ENCODE measurements at places on chromosomes 1 and 21.

DNA sequence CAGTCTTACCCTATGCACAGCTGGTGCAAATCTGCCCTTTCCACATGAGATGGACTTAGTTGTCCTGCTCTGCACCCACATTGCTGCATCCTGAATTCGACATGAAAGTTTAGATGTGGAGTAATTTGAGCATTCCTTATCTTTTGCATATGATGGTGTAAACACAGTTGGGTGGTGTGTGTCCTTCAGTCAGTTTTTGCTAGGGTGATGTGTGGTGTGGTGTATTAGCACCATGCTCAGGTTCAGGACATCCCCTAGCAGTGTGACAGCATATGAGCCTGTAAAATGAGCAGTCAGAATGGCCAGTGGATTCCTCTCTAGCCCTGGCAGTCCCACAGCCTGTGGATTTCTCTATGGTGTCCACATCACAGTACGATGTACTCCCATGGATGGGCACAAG lies 42.6 kb upstream of the CD101 start:
- no peak for DNase-seq

DNA sequence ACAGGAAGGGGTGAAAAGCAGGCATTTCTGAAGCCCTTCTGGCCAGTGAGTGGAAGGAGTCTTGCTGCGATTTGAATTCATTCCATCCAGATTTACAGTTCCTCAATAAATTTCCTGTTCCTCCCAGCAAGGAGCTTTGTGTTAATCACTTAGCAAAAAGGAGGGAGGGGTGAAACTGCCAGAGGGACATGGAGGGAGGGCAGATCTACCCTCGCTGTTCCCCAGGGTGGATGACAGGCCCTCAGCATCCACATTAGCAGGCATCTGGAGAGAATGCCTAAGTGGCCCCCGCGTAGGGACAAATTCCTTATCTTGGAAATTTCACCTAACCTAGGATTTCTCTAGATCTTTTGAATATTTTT lies 1.2 kb downstream of the ETV3 start:
- DNase-seq, result no peak

DNA sequence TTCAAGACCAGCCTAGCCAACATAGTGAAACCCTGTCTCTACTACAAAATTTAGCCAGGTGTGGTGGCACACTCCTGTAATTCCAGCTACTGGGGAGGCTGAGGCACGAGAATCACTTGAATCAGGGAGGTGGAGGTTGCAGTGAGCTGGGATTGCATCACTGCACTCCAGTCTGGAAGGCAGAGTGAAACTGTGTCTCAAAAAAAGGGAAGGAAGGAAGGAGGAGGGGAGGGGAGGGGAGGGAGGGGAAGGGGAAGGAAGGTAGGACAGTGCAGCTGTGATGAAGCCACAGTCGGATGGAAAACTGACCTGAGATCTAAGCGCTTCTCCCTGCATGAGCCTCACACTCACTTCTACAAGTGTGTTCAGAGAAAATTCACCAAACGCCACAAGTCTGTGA lies 22.0 kb upstream of the FHAD1 start:
- DNase-seq, result no peak

GRCh38 chr1:3778590-3779264 lies 6.2 kb downstream of the SMIM1 start:
- DNase-seq, result no peak

GRCh38 chr1:173276922-173277800 lies 70.0 kb upstream of the TNFSF4 start:
- DNase-seq, result no peak

- DNase-seq, result no peak
Measured at GRCh38 chr1:44293761-44294315, 61.2 kb downstream of the ERI3 start.

GRCh38 chr1:85334962-85335361 lies 58.5 kb upstream of the BCL10 start:
- DNase-seq, result no peak

DNA sequence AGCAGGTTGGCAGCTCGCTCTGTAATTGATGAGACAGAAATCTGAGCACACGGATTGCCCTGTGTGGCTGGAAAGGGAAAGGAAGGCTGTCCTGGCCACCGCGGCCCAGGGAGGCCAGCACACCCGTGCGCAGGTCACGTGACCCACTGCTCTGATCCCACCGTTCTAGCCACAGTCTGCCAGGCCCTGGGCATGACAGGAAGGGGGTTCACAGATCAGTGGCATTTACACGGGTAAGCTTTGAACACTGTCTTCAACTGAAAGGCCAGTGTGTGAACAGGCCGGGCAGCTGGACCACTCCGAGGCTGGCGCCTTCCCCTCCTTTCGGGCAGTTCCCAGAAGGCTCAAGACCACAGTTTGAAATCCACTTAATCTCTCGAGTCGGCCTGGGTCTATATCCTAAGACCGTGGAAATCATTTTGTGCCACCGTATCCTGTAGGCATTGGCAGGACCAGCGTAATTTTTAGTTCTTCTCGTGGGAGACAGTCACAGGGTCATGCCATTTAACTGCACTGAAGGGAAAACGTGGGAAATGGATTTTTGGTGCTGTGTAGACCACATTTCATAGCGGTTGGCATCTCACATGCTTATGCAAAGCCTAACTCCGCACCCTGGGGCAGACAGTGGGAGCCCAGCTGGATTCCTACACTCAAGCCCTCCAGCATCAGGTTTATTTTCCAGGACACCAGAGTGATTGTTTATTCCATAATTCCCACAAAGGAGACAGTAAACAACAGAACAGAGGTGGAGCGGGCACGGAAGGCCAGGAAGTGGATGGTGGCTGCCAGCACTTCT lies 3.1 kb upstream of the ADARB1 start:
- no peak for DNase-seq

- DNase-seq, result no peak
Measured at GRCh38 chr21:26032263-26032662, 138.3 kb downstream of the APP start.

- DNase-seq, result no peak
Measured at GRCh38 chr1:243438815-243439214, 183.0 kb downstream of the SDCCAG8 start.

- DNase-seq, result no peak
Measured at GRCh38 chr1:184062640-184063286, 11.2 kb downstream of the TSEN15 start.

- no peak for DNase-seq
Measured at GRCh38 chr1:222109836-222110235, 367.9 kb upstream of the DUSP10 start.

DNA sequence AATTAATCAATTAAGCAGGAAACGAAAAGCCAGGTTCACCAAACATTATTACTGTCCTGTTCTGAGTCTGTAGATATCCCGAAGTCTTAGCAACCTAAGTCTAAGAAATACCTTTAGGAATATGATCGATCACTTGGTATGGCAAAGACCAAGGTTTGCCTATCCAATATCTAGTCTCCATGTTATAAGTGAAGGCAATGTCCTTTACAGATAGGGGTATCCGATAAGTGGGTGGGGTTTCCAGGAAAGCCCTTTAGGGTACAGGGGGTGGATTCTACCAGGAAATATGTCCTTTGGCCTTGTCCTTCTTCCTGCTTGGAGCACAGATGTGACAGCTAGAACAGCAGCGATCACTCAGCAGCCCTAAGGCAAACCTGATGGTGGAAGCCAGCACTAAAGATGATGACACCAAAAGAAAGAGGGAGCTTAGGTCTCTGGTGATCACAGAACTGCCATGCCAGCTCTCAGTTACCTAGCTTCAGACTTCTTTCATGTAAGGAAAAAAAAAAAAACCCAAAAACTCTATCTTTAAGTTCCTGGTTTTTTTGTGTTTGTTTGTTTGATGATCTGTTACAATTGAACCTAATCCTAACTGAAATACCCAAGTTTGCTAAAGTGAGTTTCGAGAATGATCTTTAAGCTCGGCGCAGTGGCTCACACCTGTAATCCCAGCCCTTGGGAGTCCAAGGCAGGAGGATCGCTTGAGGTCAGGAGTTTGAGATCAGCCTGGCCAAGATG lies 40.8 kb downstream of the DSTYK start:
- no peak for DNase-seq

- no peak for DNase-seq
Measured at GRCh38 chr1:165387505-165387904, 31.0 kb upstream of the LMX1A start.

- no peak for DNase-seq
Measured at GRCh38 chr1:44272992-44273391, 59.7 kb downstream of the DMAP1 start.
